ENCODE measurements at places on chromosomes 12 and 14.
A peak's percentile ranks its signal among the peaks of the same experiment; 100 is the strongest.

GRCh38 chr14:93212432-93212831 lies 5.4 kb downstream of the UBR7 start:
- no peak for DNase-seq

DNA sequence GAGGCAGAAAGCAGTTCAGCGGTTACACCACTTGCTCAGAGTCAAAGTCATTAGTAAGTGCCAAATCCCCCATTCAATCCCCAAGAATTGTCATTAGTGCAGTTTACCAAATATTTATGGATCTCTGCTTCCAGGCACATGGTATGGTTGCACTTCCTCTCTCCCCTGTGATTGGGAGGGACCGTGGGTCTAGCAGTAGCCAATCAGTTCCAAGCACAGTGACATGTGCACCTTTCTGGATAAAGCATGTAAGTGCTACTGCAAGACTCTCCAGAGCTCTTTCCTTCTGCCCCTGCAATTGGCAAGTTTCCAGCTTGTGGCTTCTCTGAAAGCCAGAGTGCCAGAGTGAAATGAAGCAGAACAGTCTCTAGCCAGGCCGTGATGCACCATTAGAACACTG lies 85.3 kb upstream of the FLRT2 start:
- DNase-seq: no peak

DNA sequence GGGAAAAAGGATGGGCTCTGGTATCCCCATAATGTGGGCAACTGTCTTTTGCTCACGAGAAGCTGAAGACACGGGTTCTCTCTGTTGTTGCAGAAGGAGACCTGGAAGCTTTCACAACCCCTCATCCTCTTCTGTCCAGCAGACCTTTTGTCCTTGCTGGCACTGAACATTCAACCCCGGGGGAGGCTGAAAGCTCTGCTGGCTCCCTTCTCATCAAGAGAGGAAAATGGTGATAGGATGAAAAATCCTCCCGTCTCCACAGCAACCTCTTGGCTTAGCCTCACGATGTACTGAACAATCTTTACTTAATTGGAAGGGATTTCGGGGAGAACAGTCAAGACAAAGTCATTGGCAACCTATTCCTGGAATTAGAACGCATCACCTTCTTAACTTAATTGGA lies 39.0 kb downstream of the ELK3 start:
- DNase-seq: no peak

GRCh38 chr14:35046751-35047536 lies 872 bp downstream of the FAM177A1 start:
- DNase-seq: no peak

DNA sequence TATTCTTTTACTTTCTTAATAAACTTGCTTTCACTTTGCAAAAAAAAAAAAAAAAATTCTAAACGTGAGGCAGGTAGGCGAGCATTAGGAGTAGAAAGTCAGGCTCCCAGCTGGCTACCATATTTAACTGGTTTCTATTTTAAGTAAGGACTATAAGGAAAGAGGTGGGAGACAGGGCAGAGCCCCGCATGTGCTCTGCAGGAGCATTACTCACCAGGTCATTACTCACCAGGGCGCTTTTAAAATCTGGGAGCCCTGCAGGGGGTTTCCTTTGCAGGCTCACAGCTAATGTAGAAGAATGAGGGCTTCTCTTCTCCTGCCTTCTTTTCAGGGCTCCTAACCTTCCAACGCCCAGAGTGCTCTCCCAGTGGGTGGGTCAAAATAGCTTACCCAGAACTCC lies 14.0 kb upstream of the DPF3 start:
- no peak for DNase-seq

GRCh38 chr14:30243805-30244204 lies 315.2 kb upstream of the G2E3 start:
- DNase-seq: no peak

DNA sequence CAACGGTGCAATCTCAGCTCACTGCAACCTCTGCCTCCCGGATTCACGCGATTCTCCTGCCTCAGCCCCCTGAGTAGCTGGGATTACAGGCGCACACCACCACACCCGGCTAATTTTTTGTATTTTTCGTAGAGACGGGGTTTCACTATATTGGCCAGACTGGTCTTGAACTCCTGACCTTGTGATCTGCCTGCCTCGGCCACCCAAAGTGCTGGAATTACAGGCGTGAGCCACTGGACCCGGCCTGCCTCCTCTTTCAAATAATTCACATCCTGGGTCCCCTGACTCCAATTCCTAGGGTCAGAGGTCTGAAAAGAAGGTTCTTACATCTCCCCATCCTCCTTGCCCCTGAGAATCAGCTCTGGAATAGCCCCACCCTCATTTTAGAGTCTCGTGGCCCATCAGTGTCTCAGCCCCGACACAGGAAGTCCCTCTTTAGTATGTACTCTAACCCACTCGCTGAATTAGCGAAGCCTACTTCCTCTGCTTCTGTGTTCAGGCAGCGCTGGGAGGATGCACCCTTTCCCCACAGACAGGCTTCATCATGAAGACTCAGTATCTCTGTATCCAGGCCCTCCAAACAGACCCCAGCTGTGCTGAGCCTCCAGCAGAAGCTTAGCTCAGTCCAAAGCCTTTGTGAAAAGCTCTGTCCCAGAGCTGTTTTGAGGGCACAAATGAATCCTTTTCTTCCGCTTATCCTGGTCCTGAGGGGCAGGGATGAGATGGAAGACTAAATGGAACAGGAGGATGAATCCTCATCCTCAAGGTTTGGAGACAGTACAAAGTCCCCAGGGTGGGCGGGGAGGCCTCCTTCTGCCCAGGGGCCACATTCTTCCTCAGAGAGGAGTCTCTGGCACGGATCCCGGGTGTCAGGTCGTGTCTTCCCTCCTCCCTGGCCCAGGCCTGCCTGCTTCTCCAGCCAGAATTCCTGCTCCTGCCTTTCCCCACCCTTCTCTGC lies 3.5 kb downstream of the LPAR5 start:
- peak; percentile 17 for DNase-seq

- DNase-seq: no peak
Observed at GRCh38 chr14:24816011-24816928, 182.3 kb upstream of the GZMB start.

- no peak for DNase-seq
Observed at GRCh38 chr14:65065719-65066118, 36.6 kb downstream of the MAX start.

DNA sequence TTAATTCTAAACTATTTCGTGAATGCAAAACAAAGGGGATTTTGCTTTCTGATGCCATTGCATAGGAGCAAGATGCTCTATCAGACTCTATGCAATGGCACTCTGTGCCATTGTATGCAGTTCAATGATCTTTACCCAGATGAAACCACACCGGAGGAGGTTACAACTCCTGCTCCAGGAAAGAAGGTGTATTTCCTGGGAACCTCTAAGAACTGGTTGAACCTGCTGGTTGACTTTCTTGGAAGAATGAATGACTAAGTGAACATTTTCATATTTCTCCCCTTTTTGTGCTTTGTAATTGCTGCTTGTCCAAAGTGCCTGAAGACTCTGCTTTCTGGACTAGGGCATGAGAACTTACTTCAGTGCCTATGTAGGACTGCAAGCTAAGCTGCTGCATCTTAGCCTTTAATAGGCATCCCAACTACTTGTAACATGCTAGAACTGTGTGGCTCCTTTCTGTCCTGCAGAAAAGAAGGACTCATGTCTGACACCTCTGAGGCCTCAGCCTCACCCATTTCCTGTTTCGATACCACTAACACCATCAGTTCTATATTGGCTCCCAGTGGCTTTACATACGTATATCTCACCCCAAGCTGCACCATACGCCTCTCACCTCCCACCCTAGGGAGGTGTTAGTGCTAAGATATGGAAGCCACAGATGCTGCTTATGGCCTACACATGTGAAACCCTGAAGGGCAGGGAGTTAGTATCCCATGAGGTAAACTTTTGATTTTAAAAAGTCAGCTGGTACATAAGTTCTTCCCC lies 193.5 kb upstream of the CNOT2 start:
- DNase-seq: no peak

DNA sequence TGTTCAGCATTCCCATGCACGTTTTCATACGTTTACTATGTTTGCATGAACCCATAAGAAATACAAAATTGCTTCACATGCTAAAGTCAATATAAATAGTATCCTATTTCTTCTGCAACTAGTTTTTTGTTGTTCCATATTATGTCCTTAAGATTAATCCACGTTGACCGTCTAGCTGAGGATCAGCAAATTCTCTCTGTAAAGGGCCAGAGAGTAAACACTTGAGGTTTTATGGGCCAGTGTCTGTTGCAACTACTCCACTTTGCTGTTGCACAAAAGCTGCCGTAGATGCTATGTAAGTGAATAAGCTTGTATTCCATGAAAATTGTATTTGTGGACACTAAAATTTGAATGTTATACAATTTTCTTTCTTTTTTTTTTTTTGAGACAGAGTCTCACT lies 21.1 kb upstream of the PITPNM2 start:
- DNase-seq: no peak

GRCh38 chr12:128314611-128315010 lies 47.6 kb downstream of the TMEM132C start:
- no peak for DNase-seq

All from effector CD8-positive, alpha-beta T cell (primary cell).